Type B pancreatic cell (in vitro differentiated cells): ENCODE measurements at places on chromosomes 1 and 21.

- DNase-seq: no peak
These were observed 86.9 kb upstream of the KCNE2 start for GRCh38 chr21:34276711-34277425.

DNA sequence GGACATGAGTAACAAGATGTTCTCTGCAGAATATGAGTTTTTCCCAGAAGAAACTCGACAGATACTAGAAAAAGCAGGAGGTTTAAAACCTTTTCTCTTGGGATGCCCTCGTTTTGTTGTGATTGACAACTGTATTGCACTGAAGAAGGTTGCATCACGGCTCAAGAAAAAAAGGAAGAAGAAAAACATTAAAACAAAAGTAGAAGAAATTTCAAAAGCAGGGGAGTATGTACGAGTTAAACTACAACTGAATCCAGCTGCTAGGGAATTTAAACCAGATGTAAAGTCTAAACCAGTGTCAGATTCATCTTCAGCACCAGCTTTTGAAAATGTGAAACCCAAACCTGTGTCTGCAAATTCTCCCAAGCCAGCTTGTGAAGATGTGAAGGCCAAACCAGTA lies 92.5 kb downstream of the TTC3 start:
- DNase-seq: no peak

DNA sequence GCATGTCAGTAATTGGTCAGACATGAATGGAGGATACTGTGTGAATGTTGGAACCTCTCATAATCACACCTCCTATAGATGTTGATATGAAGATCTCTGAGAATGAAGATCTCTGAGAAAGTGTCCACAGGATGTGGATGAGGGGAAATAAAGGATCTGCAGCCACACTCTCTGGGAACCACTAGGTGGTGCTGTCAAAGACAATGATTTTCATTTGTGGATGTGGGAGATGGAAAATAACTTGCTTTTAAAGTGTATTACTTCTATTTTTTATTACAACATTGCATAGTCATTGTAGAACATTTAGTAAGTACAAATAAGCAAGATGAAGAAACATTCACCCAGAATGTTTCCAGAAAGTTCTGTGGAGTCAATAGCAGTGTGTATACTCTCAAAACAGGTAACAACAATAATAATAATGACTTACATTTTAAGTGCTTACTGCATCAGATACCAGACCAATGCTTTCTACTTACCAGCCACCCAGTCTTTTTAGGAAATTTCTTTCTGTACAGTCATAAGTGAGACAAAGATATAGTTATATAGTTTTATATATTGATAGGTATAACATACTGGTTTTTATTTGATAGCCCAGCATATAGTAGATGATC lies 128.2 kb downstream of the ATG4C start:
- no peak for DNase-seq

- DNase-seq: no peak
These were observed 569 bp downstream of the KHDC4 start for GRCh38 chr1:155933591-155934096.

GRCh38 chr1:178944729-178945128 lies 73.9 kb upstream of the ANGPTL1 start:
- DNase-seq: peak; percentile 39

DNA sequence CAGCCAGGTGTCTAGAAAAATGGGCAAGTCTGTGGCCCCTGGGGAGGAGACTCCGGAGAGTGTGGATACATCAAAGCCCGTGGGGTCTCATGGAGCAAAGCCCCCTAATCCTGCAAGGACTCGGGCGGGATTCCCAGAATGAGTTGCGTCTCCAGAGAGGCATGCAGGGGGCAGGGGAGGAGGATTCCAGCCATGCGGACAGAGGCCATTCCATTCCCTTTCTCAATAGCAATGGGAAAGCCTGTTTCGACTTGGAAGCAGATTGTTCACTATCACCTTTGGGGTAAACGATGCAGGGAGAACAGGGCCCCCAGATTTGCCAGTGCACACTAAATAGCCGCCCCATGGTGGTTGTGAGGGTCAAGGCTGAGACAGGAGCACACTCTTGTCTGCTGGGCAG lies 15.4 kb upstream of the PRDM15 start:
- DNase-seq: no peak

GRCh38 chr1:236416165-236416564 lies 22.1 kb downstream of the EDARADD start:
- DNase-seq: no peak

DNA sequence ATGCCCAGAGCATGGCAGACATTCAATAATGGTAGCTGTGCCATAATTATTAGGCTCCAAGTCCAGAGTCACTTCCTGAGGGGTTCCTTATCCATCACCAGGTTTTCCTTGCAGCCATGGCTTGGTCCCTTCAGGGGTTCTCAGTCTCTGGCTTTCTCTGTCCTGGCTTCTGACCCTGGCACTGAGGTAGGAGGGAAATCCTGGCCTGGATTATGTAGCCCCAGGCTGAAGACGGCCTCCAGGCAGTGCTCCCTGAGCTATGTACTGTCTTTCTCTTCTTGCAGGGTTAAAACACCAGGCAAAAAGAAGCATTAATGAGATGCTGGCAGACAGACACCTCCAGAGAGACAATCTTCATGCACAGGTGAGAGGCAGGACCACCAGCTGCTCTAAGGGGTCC lies 9.5 kb upstream of the PADI3 start:
- no peak for DNase-seq

DNA sequence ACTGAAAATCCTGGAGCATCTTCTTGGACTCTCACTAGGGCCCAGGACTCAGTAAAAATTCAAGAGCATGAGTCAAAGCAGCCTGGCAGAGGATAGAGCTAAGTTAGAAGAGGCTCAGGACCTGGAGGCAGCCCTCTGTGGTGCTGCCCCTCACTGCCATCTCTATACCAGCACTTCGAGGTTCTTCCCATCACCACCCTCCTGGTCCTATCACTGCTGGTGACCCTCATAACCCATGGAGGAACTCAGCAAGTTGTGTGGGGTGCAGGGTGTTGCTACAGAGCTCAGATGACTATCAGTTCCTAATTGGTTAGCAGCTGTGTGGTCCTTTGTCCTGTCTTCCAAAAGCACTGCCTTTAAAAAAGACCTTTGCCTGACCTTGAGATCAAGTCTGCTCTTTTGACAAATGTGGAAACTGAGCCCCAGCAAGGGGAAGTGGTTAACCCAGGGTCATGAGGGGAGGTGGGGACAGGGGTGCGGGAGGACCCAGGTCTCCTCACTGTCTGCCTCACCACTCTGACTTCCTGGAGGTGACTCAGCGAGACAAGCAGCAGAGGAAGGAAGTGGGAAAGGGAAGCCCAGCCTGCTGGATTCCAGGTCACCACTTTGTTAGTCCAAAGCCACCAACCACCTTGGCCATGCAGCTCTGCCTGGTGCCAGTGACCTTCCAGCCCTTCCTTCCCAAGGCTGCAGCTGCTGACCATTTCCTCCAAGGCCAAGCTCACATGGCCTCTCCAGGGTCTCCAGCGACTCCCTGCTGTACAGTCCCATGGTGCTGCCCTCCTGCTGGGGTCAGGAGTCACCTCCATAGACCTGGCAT lies 199.4 kb upstream of the EDN2 start:
- no peak for DNase-seq

DNA sequence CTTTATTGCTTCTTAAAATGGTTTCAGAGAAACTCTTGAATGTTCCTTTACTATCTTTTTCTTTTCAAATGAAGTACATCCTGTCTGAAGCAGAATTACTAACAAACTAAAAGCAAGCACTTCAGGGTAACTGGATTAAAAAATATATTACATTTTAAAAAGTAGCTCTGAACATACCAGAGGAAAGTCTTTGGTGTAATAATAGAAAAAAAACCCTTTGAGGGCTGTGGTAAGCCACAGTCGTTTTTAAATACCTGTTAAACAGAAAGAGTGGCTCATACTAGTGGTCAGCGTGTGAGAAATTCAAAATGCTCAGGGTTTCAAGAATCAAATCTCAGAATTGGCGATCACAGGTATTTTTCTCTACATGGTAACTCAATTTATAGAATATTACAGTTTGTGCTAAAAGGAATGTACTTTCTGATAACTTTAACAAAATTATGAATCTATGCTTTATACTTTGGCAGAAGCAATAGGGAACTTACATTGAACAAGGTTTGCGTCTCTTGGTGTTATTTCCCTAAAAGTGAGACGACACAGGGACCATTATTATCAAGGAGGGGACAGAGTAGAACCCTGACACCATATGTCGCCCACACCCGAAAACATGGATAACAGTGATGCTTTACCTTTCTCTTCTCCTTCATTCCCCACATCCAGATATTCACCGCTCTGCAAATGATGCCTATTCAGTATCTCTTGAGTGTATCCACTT lies 97.0 kb upstream of the DPH5 start:
- no peak for DNase-seq
